Occipital lobe (tissue), 3 donors: ENCODE measurements at places on chromosomes 4 and X.

DNA sequence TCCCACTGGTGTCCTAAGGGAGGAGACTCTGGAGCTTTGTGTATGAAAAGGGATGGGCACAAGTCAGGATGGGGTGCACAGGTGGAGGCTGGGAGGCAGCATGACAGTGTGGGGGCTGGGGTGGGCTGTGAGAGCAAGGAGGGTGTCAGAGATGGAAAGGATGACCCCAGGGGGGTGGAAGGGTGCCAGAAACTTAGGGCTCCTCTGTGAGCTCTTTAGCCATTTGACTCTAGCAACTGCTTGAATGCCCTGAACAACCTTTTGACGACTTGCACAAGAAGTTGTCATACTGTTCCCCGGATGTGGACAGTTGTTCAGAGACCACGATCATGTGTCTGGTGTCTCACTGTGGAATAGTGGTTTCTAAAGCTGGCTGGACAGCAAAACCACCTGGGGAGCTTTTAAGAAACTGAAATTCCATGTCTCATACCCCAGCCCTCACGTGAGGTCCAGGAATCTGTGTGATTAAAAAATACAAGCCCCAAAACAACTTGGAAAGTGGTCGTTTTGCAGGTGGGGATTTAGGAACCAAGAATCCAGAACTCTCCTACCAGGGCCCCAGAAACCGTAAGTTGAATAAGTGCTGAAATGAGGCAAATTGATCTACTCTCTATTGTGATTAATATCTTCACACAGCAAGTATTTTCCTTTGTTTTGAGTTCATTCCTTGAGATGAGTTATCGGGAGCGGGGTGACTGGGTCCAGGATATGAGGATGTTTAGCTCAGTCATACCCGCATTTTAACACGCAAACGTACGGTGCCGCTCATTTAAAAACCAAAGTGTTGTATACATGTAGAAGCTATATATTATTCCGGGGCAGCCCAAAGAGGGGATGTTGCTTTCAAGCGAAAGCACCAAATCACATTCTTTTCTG, 3.4 kb downstream of the RHOH start:
- DNase-seq = no peak

GRCh38 chr4:119833611-119834010, 205.0 kb upstream of the PDE5A start:
- no peak for DNase-seq

DNA sequence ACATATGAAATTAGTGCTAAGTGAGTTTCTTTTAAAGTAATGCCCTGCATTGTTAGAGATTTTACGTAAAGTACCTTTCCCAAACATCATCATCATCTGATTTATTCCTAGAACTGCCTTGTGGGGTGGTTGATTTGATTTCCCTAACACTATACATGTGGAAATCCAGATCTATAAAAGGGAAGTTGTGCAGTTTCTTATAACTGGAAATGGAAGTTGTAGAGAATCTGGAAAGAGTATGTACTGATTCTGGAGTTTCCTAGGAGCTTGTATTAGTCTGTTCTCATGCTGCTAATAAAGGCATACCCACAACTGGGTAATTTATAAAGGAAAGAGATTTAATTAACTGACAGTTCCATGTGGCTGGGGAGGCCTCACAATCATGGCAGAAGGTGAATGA, 47.9 kb downstream of the BMP2K start:
- DNase-seq = no peak

DNA sequence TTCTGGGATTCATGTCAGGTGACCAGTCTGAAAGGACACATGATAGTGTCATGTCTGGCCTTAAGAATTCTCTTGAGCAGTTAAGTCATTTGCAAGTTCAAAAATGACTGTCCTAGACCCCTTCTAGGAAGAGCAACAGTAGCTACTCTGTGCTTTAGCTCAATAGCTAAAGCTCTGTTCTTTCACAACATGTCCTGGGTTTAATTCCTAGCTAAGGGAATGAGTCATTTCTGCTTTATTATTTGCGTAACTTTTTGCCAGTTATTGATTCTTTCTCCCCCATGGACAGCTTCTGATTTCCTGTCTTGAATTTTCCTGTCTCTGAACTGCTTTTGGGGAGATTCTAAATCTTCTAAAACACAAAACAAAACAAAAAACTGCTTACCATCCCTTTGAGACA, 1055.8 kb upstream of the DIAPH2 start:
- no peak for DNase-seq

DNA sequence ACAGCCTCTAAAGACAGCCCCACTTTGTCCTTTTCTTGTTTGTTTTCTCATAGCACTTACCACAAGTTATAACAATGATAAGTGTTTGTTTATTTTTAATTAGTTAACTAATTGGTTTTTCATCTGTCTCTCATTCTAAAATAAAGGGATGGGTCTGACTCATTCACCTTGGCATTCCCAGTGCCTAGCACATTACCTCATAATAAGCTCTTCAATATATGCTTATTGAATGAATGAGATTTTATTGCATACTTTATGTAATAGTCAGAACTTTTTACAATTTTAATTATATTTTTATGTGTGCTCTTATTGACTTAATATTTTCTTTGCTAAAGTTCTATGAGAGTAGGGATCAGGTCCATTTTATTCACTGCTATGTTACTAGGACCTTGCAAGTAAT, 22.8 kb upstream of the PRKG2 start:
- DNase-seq = no peak

GRCh38 chr4:79176351-79176750, 149.5 kb downstream of the NAA11 start:
- no peak for DNase-seq

- DNase-seq = peak; percentile 1
Observed at GRCh38 chrX:44874420-44875184, 1.6 kb downstream of the KDM6A start.

DNA sequence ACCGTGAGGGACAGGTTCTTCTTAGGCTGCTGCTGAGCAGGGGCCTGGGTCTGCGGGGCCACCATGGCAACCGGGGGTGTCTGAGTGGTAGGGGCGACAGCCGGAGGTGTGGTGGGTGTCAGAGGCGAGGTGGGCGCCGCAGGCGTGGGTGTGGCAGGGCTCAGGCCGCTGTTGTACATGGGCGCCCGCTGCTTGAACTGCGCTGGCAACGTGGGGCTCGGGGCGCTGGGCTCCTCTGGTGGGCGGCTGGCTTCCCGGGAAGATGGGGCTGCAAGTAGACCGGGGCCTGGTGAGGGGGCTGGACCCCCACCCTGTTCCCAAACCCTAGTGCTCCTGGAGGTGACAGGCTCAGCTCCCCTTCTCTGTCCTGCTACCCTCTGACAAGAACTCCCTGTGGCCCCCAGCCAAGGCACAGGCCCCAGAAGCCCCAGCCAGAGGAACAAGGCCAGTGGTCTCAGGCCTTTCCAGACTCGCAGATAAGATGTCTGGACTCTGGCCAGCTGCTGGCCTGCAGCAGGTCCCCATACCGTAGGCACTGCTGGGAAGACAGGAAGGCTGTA, 24.8 kb downstream of the NELFA start:
- no peak for DNase-seq

- no peak for DNase-seq
Observed at GRCh38 chrX:96752781-96753180, 68.1 kb downstream of the DIAPH2 start.

DNA sequence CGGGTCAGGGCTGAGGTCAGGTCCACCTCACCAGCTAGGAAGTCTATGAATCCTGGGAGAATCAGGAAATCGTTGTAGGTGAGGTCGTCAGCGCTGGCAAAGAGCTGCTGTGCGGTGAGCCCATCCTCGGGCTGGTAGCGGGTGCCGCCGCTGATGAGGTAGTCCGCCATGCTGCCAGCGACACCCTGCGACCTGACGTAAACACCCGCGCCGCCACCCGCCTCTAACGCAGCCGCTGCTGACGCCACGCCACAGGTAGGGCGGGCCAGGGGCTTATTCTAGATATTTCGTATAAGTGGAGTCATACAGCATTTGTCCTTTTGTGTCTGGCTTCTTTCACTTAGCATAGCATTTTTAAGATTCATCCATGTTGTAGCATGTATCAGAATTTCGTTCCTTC, 220.2 kb upstream of the ATP6AP2 start:
- no peak for DNase-seq

DNA sequence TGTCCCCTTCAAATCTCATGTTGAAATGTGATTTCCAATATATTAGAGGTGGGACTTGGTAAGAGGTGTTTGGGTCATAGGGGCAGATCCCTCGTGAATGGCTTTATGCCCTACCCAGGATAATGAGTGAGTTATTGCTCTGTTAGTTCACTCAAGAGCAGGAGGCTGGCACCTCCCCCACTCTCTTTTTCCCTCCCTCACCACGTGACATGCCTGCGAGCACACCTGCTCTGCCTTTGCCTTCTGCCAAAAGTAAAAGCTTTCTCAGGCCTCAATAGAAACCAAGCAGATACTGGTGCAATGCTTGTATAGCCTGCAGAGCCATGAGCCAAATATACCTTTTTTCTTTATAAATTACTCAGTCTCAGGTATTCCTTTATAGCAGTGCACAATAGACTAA, 286.3 kb upstream of the UGT8 start:
- no peak for DNase-seq

DNA sequence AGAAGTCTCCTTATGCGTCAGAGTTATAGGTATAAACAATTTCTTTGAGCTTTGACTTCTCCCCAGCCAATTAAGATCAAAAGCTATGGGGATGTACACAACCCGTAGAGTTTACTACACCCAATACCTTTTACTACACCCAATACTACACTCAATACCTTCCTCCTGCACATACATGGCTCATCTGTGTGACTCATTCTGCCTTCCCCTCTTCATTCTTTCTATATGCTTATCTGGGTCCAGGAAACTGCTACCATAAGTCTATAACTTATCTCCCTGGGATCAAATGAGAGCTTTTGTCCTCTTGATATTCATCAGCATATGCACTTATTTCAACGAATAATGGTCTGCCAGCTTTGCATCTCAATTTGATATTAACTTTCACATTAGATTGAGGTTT, 28.2 kb downstream of the ANKRD50 start:
- no peak for DNase-seq

GRCh38 chrX:30992381-30992904, 79.4 kb downstream of the FTHL17 start:
- DNase-seq = no peak

DNA sequence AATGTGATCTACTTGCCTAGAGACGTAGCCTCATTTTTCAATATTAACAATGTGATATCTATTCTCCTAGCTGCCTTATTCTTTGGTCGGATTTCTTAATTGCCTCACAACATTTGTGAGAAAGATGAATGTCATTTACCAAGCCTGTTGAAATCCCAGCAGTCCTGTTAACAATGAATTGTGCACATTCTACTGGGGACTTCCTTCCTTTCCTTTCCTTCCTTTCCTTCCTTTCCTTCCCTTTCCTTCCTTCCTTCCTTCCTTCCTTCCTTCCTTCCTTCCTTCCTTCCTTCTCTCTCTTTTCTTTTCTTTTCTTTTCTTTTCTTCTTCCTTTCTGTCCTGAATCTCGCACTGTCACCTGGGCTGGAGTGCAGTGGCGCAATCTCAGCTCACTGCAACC, 107.1 kb downstream of the GPAT3 start:
- DNase-seq = no peak

- DNase-seq = no peak
Observed at GRCh38 chrX:98067611-98068010, 1183.9 kb downstream of the RPA4 start.

GRCh38 chrX:154661899-154662298, 8.5 kb upstream of the CTAG2 start:
- no peak for DNase-seq

GRCh38 chrX:98331407-98331806, 1447.7 kb downstream of the RPA4 start:
- DNase-seq = no peak

DNA sequence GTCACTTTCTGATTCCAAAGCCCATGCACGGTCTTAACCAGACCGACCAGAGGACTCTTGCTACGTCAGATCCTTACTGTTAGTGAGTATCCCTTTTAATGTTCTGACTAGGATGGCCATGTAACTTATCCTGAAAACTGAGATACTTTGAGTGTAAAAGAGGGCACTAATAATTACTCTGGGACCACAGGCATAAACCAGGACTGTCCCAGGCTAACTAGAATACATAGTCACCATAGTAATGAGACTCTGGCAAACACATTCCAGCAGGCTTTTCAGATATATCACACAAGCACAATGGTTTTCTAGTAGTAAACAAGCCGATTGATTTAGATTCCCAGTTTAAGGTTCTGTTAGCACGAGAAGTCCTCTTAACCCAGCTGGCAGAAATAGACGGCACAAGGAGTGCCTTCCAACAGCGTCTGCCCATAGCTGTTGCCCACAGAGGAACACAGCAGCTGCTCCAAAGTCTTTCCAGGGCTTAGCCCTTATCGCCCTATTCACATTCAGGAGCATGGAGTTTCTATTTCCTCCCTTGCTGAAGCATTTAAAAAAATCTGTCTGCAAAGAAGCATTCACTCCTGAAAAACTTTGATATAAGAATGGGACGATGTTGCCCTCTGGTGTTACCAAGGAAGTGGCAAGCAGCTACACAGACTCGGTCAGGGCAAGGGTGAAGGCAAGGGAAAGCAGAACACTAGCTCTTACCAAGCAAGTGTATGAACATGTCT, 92.4 kb downstream of the CXCL13 start:
- DNase-seq = no peak

GRCh38 chr4:78293821-78294301, 236.7 kb downstream of the FRAS1 start:
- DNase-seq = no peak

- no peak for DNase-seq
Observed at GRCh38 chr4:53098681-53099121, 236.6 kb downstream of the RASL11B start.

GRCh38 chr4:81555489-81555888, 83.8 kb upstream of the RASGEF1B start:
- no peak for DNase-seq

DNA sequence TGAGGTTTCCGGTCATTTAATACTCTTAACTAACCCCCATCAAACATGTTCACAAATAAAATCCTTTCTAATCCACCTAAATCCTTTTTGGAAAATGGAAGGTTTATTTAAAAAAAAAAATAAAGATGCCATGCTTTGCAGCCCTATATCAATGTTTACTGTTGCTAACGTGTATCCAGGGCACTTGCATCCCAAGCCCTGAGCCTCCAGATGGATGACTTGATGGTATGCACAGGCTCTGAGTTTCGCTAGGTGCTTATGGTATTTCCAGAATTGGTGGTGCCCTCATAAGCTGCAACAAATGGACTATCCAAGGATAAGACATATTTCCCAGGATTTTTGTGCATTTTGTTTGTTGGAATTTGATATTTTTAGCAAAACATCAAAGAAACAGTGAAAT, 257.7 kb downstream of the PRDM5 start:
- DNase-seq = no peak

DNA sequence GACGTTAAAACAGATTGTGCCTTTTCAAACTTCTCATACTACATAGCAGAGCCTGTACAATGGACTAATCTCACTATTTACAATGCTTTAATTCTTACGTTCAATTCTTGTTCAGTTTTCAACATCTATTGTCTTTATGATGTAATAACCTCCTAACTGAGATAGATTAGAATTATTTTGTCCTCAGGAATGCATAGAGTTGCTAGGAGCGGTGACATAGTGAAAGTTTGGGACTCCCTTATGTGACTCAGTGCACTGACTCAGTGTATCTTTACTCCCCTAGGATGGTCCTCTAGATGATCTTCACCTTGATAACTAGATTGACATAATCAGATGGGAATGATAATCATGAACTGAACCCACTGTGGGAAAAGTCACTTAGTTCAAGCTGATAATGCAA, 151.5 kb downstream of the VEGFC start:
- DNase-seq = no peak
